ENCODE measurements at places on chromosomes 4 and X.

- no peak for DNase-seq
Observed at GRCh38 chrX:48035891-48036290, 29.1 kb downstream of the SPACA5 start.

DNA sequence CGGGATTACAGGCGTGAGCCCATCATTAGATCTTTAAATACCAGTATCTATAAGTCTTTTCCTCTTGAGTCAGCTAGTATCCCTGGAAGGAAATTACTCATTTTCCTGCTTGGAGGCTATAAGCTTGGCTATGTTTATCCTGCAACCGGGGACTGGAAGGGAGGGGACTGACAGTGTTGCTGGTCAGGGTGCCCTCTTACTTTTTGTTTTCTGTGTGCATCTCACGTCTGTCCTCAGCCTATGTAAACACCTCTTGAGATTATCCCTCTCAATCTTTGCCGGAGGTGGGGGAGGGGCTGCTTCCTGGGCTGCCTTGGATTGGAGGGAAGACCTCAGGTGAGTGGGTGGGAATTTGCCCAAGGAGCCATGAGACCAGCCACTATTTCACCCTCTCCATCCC lies 37.0 kb downstream of the HTT start:
- no peak for DNase-seq

- no peak for DNase-seq
Observed at GRCh38 chrX:117808426-117808825, 308.2 kb downstream of the KLHL13 start.

GRCh38 chr4:67714248-67714583 lies 13.3 kb upstream of the UBA6 start:
- peak; percentile 51 for DNase-seq

GRCh38 chr4:36863601-36864000 lies 380.9 kb upstream of the NWD2 start:
- DNase-seq: no peak

DNA sequence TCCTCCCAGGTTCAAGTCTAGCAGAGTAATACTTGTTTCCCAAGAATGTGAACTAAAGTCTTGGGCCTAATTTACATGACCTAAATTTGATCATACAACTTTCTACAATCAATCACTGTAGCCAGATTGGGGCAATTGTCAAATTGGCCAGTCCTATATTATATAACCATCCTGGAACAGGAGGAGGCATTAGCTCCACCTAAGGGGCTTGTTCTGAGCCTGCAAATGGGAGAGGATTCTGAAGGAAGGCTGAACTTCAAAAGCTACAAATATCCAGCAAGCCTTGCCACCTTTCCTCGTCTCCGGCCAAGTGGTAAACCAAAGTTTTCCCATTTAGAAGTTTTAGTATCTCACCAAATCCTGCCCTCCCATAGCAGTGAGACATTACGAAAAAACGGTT lies 1289.6 kb upstream of the TENM3 start:
- no peak for DNase-seq

DNA sequence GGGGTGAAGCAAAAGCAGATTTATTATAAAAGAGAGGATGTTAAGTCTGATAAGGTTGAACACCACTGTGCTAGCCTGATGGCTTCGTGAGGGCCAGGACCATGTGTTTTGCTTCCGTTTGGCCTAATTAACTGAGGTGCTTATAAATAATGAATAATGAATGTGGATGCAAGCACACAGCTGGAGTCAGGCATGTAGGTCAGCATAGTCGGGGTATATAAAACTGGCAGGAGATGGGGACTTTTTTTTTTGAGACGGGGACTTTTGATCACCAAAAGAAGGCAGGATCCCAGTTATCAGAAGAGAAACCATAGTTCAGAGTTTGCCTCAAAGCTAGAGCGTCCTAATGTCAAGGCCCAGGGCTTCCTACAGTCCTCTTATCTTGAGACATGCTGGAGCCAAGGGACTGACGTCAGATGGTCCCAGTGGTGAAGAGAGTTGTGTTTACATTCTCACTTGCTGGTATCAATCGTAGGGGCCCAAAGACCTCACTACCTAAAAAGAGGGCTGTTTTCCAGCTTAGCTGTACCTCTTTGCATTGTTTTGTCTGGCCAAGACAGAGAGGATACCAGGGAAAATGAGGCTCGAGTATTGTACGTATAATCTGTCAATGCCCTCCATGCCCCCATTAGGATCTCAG lies 50.4 kb downstream of the RTL9 start:
- no peak for DNase-seq

- no peak for DNase-seq
Observed at GRCh38 chrX:154600759-154601374, 15.9 kb downstream of the CTAG1A start.

GRCh38 chrX:38657562-38657961 lies 96.2 kb downstream of the TSPAN7 start:
- no peak for DNase-seq

GRCh38 chr4:41611881-41612871 lies 74.2 kb downstream of the LIMCH1 start:
- no peak for DNase-seq

DNA sequence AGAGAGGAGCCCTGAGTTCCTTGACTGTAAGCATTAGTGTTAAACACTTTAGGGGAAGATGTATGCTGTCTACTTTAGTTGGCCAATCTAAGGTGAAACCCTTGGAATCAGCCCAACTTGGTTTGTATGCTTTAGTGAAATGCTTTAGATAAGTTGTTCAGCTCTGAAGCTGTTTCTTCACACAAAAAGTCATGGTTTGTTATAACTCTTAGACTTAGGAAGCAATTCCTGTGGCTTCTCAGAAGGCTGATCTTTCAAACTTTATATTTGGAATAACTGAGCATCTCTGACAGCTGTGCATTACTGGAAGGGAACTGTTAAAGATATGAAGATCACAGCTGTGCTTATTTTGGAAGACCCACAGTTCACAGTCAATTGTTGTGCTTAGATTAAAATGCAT lies 714.1 kb downstream of the FAT4 start:
- no peak for DNase-seq

DNA sequence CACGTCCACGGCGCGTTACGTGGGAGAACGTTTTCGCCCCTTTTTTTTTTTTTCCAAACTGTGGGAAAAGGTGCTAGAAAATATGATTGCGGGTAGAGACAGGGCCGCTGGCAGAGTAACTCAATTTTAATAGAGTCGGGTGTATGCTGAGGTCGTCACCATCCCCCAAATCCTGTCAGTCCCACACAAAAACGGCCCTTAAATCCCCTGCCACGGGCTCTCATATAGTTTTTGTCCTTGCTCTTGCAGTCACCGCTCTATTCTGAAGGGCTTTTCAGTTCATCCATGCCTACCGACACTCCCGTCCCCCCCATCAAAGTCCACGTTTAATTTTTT lies 796 bp upstream of the MED14 start:
- DNase-seq: no peak

- DNase-seq: no peak
Observed at GRCh38 chrX:86197815-86198214, 49.6 kb downstream of the DACH2 start.

GRCh38 chr4:153710681-153711080 lies 26.6 kb downstream of the TLR2 start:
- DNase-seq: no peak

DNA sequence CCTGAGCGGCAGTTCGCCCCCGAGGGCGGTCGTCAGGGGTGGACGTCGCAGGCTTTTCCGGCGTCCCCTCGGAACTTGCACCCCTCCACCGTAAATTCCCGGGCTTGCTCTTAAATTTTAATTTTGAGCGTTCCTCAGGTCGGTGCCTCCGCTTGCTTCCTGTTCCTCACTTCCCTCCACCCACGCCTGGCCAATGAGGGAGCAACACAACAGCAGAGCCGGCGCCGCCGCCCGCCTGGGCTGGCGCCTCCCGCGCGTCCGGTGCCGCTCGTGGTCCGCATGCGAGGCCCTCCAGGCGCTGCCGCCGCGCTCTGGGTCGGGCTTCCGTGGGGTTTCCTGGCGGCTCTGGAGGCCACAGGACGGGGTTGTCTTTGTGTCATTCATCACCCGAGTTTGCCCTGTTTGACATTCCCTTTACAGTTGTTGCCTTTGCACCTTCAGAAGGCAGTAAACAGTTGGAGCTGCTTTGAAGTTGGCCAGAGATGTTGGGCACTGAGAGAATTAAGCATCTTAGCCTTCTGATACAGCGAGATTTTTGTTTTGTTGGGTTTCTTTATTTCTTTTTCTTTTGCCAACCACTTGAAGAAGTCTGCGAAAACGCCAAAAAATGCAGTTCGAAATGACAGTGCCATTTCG lies 692 bp downstream of the SPCS3 start:
- DNase-seq: peak; percentile 89

Measured in stimulated activated CD4-positive, alpha-beta T cell treated with anti-CD3 and anti-CD28 coated beads, Interleukin-1b, Interleukin-23, amount 100 ng/mL, for 48 hours (primary cell).